ENCODE measurements at places on chromosomes 2 and 18. TPM values are rescaled to one million over a fixed set of nuclear protein-coding genes. Genes with fewer than 3 reads are reported as not detected.

DNA sequence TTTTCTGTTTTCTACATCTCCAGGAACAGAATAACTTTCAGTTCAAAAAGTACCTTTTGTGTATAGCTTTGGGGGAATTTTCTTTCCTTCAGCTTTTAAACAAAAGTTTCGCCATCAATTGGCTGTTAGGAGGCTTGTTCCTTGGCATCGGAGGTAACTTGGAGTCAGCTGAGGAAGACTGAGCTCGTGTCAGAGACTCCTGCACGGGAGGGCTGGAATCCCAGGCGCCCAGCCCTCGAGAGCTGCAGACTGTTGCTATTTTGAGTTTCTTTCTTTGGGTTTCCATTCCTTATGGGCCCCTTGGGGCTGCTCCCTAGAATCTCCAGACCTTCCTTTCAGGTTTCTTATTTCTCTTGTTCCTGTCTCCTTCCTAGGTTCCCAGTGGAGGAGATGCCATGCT lies 8.1 kb downstream of the EMILIN2 start:
- DNase-seq = no peak

GRCh38 chr2:189267925-189268579 lies 88.5 kb upstream of the COL5A2 start:
- DNase-seq = no peak

- DNase-seq = no peak
Observed at GRCh38 chr2:157176602-157177001, 80.9 kb upstream of the GALNT5 start.

DNA sequence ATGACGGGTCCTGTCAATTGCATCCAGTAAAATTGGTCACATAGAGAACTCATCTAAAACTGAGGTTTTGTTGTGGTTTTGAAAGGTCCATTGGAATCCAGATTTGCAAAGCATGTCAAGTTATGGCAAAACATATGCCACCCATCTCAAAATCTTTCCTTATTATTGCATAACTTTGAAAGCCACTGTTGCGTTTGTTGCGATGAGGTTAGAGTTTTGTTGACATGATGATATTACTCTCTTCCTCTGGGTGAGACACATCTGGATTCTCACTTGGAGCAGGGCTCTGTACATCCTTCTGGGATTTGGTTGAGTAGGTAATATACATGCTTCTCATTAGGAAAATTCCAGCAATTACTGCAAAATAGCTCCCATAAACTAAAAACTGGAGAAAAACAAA lies 20.6 kb downstream of the SCYGR5 start:
- DNase-seq = no peak

The ARL5A gene
- 50.9 TPM for total RNA-seq

The SRD5A2 gene
- total RNA-seq = not detected

GRCh38 chr2:238728330-238729260 lies 119.3 kb upstream of the TWIST2 start:
- DNase-seq = no peak

The CFAP53 gene
- total RNA-seq = not detected

DNA sequence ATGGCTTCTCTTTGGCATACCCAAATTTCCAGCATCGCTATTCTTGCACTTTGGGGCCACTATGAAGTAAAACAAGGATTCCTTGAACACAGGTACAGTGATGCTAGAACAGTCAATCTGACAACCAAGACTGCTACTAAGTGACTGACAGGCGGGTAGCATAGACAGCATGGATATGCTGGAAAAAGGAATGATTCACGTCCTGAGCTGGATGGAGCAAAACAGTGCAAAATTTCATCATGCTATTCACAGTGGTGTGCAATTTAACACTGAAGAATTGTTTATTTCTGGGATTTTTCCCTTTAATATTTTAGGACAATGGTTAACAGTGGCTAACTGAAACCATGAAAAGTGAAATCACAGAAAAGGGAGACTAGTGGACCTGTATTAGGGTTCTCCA lies 1511.2 kb upstream of the ZEB2 start:
- DNase-seq = no peak

The TP53I3 gene
- total RNA-seq = 13.9 TPM

The LIMS3 gene
- 6.1 TPM for total RNA-seq

DNA sequence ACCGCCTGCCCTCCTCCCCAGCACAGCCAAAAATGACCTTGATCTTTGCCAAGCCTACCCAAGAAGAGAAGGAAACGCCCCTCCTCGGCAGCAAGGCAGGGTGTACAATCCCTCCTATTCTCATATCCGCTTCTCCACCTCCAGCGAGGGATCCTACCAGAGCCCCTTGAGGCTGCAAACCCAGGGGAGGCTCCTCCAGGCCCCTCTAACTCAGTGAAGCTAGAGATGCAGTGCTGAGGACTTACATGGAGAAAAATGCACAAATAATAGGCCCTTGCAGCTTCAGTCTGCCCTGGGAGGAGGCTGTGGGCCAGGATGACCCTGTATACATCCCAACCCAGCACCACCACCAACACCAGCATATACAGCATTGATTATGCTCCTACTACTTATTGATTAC lies 46.9 kb upstream of the POMC start:
- no peak for DNase-seq

GRCh38 chr2:151334082-151334815 lies 23.1 kb upstream of the TNFAIP6 start:
- no peak for DNase-seq

- no peak for DNase-seq
Observed at GRCh38 chr2:657766-658165, 19.4 kb downstream of the TMEM18 start.

The CAPN14 gene
- total RNA-seq = 0.08 TPM

- no peak for DNase-seq
Observed at GRCh38 chr2:20486571-20486970, 39.7 kb downstream of the RHOB start.

DNA sequence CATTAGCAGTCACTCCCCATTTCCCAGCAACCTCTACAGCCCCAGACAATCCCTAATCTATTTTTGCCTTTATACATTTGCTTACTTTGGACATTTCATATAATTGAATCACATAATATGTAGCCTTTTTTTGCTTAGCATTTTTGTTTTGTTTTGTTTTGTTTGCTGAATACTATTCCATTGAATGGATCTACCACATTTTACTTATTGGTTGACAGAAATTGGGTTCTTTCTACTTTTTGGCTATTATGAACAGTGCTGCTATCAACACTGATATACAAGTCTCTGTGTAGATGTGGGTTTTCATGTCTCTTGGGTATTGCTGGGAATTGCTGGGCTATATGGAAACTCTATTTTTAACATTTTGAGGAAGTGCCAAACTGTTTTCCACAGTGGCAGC lies 7.6 kb downstream of the PTPN18 start:
- DNase-seq = no peak

Data from heart left ventricle (tissue), 16 donors.